ENCODE measurements at places on chromosomes 16 and 17. TPM values are rescaled to one million over a fixed set of nuclear protein-coding genes. Genes with fewer than 3 reads are reported as not detected.

LIG3 gene
- total RNA-seq: 43.0 TPM

HCRT gene
- not detected for total RNA-seq

ZP2 gene
- not detected for total RNA-seq

ABCA6 gene
- total RNA-seq: 0.04 TPM

CSH1 gene
- not detected for total RNA-seq

SLC5A11 gene
- total RNA-seq: not detected

BIRC5 gene
- total RNA-seq: 75.6 TPM

CCL2 gene
- total RNA-seq: not detected

CDRT15L2 gene
- not detected for total RNA-seq

PMP22 gene
- total RNA-seq: 0.78 TPM

CCL3 gene
- total RNA-seq: 1,540 TPM

RAPGEFL1 gene
- total RNA-seq: 5.1 TPM

FAM222B gene
- total RNA-seq: 20.3 TPM

LGALS9 gene
- total RNA-seq: 8.4 TPM

CD79B gene
- 23.4 TPM for total RNA-seq

NKD1 gene
- 1.9 TPM for total RNA-seq

SPN gene
- 150 TPM for total RNA-seq

ZCCHC14 gene
- total RNA-seq: 4.7 TPM

TANC2 gene
- 5.6 TPM for total RNA-seq

FN3KRP gene
- total RNA-seq: 39.1 TPM

DNAI2 gene
- 0.70 TPM for total RNA-seq

EZH1 gene
- 27.2 TPM for total RNA-seq

NETO2 gene
- 20.6 TPM for total RNA-seq

SYCE1L gene
- total RNA-seq: 4.2 TPM

PTGES3L gene
- total RNA-seq: 0.80 TPM

NGFR gene
- total RNA-seq: not detected

C16orf89 gene
- not detected for total RNA-seq

LLGL2 gene
- 10.6 TPM for total RNA-seq

TNK1 gene
- total RNA-seq: 4.6 TPM

FLCN gene
- total RNA-seq: 22.2 TPM

TBC1D3C gene
- 2.3 TPM for total RNA-seq

ZNRF1 gene
- total RNA-seq: 13.2 TPM

OR2C1 gene
- not detected for total RNA-seq

SALL1 gene
- not detected for total RNA-seq

ZFPM1 gene
- total RNA-seq: 14.3 TPM

NPIPB2 gene
- total RNA-seq: 10.7 TPM

SDR42E1 gene
- total RNA-seq: 9.4 TPM

PLA2G10 gene
- not detected for total RNA-seq

WNK4 gene
- 0.38 TPM for total RNA-seq

ZG16B gene
- total RNA-seq: 0.63 TPM

CAVIN1 gene
- total RNA-seq: 0.78 TPM

TRPV3 gene
- total RNA-seq: 0.32 TPM

ABCC6 gene
- total RNA-seq: not detected

GAS2L2 gene
- total RNA-seq: 0.15 TPM

MEOX1 gene
- 0.55 TPM for total RNA-seq

NT5M gene
- total RNA-seq: 7.0 TPM

CD300H gene
- not detected for total RNA-seq
